ENCODE measurements at places on chromosomes 5 and 9.
A peak's percentile ranks its signal among the peaks of the same experiment; 100 is the strongest.

DNA sequence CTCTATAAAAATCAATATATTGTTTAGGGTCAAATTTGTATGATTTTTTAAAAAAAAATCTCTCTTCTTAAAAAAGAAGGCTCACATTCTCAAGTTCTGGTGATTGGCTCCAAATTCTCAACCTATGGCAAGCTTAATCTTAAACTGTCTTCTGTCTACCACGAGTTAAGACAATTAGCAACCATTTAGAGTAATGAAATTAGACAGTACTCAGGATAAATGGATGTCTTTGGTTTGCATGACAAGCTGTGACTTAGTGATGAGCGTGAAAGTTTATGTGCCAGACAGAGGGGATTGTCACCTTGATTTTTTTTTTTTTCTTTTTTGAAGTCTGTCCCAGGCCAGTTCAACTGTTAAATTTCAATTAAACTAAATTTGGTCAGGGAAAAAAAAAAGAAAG lies 1632.3 kb downstream of the MAT2B start:
- no peak for DNase-seq

GRCh38 chr5:9932770-9933169 lies 302.6 kb upstream of the TAS2R1 start:
- peak; percentile 12 for DNase-seq

DNA sequence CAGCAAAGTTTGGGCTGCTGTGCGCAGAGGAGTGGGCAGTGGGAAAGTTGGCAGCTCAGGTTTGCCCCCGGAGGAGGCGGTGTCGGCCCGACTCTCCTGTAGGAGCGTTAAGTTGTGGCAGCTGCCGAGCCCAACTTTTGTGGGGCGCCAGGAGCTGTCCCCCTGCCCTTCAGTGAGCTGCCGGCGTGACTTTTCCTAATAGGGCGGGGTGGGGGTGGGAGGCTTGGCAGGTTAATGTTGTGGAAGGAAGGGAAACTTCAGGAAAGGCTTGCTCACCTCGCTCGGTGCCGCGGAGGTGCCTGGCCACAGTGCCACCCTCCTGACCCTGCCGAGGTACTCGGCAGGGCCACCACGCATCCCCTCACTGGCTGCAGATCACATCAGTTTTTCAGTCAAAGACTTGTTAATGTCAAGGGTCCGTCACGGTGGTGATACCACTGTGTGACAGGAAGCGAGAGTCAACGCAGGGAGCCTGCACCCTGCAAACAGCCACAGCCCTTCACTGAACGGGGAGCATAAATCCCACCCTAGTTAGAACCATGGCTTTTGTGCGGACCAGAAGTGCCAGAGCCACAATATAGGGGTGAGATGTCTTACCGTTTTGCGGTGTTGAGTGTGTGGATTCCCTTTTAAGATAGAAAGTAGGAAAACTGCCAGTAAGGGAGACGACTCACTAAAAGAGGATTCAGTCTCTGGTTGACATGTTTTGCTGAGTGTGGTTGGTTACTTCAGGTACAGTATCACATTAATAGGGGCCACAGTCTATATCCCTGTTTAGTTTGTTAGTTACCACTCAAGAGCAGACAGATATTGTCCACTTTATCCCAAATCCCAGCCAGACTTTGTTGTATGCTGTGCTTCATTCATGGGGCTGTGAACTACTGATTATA lies 796 bp downstream of the LNPEP start:
- DNase-seq: no peak

GRCh38 chr5:138635265-138635664 lies 60.1 kb upstream of the HSPA9 start:
- DNase-seq: no peak

DNA sequence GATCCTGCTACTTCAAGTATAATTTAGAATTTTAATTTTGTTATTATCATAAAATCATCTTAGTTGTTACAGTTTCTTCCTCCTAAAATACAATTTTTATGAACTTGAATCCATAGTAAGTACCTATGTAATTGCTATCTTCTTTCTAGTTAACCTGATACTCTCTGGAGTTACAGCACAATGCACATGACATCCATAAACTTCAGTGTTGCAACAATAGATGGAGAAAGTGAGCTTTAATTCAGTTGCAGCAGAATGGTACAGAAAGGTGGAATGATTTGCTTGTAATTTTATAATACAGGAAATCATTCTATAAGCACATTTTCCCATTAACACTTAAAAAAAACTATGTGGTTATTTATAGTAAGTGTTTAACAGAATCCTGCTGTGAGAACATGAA lies 372.0 kb downstream of the CDH9 start:
- DNase-seq: no peak

DNA sequence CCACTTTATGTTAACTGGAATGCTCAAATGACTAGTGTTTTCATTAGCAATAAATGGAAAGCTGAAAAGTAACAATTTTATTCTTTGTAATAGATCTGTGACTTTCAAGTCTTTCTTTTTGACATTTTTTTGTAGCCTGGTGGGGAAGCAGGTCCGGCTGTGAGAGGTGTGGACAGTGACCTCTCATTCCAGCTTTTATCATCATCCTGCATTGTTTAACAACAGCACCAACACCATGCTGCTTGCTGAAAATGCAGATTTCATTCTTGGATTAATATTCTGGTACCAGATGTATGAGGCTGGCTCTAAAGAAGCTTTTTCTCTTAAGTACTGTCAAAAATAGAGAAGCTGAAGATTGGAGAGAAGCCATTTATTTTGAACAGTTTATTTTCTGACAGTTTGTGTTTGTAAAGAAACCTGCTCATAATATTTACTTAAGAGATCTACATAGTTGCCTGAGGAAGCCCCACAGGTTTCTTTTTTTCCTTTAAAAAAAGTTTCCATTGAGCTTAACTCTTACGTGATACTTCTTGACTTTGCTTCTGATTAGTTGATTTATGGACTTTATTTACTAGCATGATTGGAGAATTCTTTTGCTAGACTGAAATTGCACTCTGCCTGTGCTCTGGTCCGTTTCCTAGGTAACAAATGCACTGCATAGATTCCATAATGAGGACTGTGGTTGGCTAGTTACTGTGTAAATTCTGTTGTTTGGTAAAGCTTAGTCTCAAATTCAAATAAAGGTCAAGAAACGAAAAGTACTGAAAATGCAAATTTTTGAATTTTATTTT lies 3.4 kb downstream of the KIAA1958 start:
- DNase-seq: no peak

DNA sequence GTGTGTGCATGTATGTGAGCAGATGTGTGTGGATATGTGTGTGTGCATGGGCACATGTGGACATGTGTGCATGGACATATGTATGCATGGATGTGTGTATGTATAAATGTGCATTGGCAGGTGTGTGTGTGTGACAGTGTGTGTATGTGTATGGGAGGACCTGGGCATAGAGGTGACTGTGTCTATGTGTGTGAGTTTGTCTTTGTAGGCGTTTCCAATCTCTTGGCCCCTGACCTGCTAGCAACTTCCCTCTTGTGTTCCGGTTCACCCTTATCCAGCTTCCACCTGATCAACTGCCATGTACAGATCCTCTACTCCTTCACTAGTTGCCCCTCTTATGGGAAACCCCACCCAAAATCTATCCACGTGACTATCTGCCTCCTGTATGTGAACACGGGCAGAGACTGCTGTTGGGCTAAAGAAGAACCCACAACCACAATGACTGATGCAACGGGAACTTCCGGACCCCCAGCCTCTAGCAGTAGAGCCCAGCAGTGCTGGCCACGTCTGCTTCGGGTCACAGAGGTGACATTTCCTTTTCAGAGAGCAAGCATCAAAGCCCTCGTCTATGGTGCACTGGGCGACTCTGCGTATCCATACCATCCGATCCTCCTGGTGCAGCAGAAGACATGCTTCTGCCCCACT lies 24.9 kb upstream of the GADD45G start:
- DNase-seq: no peak

DNA sequence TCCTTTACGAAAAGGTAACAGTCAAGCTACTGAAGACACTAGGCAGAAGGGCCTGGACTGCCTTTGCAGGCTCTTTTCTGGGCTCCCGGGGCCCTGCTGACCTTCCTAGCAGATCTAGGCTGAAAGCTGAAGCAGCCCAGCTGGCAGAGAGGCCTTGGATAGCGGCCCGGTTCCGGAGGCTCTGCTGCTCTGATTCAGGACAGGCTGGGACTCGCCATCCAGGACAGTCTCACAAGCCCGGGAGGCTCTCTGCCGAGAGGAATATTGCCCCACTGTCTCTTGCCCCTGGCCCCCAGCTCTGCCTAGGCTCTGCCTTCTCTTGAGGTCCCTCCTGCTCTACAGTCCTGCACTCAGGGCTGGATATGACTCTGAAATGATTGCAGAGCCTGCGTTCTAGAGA lies 67.8 kb downstream of the PSD2 start:
- DNase-seq: no peak

- no peak for DNase-seq
Observed at GRCh38 chr5:35826554-35826953, 30.1 kb upstream of the IL7R start.

DNA sequence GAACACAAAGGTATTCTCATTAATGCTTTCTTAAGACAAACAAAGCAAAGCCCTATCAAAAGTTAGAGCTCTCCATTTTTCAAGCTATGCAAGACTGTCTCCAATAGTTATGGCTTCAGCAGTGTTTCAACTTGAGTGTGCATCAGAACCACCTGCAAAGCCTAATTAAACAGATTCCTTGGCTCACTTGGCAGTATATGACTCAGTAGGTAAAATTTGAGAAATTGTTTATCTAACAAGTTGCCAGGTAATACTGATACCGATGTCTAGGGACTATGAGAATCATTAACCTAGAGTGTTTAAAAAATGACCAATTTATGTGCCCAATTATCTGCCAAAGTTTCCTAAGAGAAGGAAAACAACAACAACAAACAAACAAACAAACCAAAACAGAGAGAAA lies 60.3 kb upstream of the PARP8 start:
- DNase-seq: no peak

- DNase-seq: no peak
Observed at GRCh38 chr9:109391176-109391575, 70.3 kb upstream of the EPB41L4B start.

- no peak for DNase-seq
Observed at GRCh38 chr9:132577119-132577518, 5.3 kb upstream of the BARHL1 start.

GRCh38 chr9:87661241-87661640 lies 64.7 kb upstream of the CTSL start:
- DNase-seq: no peak

DNA sequence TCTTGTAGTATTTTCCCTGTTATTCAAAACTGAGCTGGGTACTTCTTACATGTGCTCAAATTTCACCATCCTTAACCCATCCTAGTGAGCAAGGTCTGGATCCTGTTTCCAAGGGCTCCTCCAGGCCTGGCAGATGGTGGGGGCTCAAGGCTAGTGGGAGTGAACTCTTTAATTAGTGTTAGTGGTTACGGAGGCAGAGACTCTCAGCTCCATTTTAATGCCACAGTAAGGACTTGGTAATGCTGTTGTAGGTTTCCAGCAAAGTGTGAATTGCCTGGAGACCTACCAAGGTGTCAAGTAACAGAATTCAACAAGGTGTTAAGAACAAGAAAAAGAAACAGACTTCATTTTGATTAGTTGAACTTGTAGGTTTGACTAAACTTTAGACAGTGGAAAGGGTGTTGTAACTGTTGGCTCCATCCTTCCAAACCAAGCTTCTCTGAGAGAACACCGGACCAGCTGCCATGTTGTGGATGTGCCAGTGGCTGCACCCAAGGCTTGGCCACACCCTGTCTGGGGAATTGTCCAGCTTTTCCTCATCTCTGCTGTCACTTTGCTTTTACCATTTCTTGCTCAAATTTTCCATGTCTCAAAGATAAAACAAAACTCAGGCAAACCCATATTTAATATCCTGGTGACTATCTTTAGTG lies 98.7 kb downstream of the ADCY2 start:
- DNase-seq: no peak

DNA sequence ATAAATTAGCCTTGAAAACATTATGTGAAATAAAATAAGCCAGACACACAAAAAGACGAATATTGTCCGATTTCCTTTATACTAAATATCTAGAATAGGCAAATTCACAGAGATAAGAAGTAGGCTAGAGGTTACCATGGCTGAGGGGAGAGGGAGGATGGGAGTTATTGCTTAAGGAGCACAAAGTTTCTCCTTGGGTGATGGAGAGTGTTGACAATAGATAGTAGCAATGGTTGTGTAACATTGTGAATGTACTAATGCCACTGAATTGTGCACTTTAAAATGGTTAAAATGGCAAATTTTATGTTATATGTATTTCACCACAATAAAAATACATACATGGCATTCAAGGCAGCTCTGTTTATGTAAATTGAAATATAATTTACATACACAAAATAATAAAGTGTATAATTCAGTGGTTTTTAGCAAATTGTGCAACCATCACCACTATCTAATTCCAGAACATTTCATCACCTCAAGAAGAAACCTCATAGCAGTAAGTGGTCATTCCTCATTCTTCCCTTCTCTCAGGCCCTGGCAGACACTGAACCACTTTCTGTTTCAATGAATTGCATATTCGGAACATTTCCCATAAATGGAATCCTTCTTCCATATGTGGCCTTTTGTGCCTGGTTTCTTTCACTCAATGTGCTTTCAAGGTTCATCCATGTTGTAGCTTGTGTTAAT lies 59.2 kb downstream of the NDST1 start:
- no peak for DNase-seq

DNA sequence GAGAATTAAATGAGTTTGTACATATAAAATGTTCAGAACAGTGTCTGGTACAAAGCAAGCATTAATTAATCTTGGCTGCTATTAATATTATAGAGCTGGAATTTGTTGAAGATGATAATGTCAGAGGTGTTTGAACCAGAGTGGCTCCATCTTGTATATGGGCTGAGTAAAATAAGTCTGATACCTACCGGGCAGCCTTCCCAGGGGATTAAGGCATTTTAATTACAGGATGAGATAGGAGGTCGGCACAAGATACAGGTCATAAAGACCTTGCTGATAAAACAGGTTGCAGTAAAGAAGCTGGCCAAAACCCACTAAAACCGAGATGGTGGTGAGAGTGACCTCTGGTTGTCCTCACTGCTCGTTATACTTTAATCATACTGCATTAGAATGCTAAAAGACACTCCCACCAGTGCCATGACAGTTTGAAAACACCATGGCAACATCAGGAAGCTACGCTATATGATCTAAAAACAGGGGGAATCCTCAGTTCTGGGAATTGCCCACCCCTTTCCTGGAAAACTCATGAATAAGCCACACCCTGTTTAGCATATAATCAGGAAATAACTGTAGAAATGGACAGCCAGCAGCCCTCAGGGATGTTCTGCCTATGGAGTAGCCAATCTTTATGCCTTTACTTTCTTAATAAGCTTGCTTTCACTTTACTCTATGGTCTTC lies 90.2 kb downstream of the PLK2 start:
- no peak for DNase-seq

DNA sequence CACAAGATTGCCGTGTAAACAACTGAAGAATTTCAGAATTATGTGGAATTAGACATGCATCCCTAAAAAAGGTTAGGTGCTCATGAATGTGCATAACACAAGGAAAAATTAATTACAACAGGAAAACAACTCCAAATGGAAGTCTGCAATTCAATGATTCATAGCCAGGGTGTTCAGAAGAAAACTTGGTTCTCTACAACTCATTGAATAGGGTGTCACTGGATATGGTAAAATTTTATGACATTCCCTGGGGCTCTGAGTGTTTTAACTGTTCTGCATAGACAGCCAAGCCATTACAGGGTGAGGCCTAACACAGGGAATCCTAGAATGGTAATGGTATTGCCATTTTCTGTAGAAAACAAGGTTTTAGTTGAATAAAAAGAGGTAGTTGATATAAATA lies 24.4 kb upstream of the ZSWIM6 start:
- DNase-seq: no peak

- DNase-seq: no peak
Observed at GRCh38 chr9:108628316-108628715, 227.5 kb downstream of the ACTL7B start.

- no peak for DNase-seq
Observed at GRCh38 chr5:163505049-163505367, 411 bp upstream of the MAT2B start.
